ENCODE measurements at places on chromosomes 3 and 15. TPM values are rescaled to one million over a fixed set of nuclear protein-coding genes. Genes with fewer than 3 reads are reported as not detected.

The CFAP44 gene
- total RNA-seq = 2.4 TPM

GRCh38 chr15:23567921-23568320, 2.4 kb downstream of the MKRN3 start:
- no peak for DNase-seq

The TM4SF1 gene
- total RNA-seq = 0.28 TPM

The CIB1 gene
- 39.7 TPM for total RNA-seq

The SQOR gene
- 4.3 TPM for total RNA-seq

- DNase-seq = no peak
Observed at GRCh38 chr3:775178-775880, 317.5 kb upstream of the CNTN6 start.

DNA sequence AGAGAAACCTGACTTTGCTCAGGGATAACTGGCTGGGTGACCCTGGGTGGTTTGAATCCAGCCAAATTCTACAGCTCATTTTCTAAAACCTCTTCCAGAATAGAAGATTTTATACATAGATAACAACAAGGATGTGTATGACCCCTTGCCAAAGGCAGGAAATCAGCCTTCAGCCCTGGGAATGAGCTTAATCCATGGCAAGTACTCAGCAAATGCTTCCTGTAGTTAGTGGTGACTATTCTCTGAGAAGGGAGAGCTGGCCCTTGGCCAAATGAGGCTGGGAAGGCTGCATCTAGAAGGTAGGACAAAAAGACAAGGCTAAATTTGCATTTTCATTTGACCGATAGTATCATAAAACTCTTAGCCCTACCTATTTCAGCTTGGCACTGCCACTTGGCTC, 4.6 kb upstream of the HACD3 start:
- DNase-seq = peak; percentile 80
